ENCODE measurements at places on chromosomes 2 and 18.

DNA sequence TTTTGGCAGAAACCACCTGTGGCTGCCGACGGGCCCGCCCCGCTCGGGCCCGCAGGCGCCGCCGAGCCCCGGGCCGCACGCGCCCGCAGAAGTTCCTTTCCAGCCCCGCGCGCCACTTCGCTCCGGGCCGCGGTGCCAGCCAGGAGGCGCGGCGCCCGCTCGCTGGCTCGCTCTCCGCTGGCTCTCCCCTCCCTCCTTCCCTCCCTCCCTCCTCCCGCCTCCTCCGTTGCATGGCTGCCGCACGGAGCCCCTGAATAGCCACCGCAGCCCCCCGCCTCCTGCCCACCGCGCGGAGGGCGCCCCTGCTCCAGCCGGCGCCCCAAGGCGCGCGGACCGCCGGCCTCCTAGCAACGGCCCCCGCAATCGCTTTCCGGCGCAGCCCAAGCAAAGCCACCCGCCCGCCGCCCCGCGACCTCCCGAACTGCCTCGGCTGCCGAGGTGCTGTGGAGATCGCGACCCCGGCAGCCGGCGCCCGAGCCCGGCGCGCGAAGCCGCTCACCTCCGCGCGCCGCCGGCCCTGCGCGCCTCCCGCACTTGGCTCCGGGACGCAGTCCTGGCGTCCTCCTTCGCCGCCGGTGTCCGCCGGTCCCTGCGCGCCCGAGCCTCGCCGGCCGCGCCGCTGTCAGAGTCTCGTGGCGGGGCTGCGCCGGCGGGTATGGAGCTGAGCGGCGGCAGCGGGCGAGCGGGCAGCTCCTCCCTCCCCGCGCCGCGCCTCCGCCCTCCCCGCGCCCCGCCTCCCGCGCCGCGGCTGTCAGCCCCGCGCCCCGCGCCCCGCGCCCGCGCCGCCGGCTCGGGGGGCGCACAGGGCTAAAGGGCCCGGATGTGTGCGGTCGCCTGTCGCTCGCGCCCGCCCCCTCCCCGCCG lies at the start of gene ZBTB7C:
Gene ZBTB7C (minus strand): TSS at position 657 of the 864 bp plus-strand sequence.
- no peak for DNase-seq

- no peak for DNase-seq
Observed at GRCh38 chr2:149513461-149513860, 74.1 kb downstream of the MMADHC start.

DNA sequence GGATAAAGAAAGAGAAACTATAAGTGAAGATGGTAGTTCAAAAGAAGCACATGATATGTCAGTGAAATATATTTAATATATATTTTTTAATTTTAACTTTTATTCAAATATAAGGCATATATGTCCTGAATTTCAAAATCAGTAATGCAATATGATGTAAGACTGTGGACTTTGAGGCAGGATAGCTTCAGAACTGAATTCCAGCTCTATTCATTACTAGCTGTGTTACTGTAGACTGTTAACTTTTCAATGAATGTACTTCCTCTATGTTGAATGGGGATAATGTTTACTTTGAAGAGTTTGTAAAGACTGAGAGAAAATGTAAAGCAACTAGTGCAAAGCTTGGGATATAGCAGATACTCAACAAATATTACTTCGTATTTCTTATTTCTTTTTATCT lies 112.6 kb downstream of the PMS1 start:
- no peak for DNase-seq

- DNase-seq: no peak
Observed at GRCh38 chr2:205401511-205401910, 280.8 kb upstream of the NRP2 start.

- no peak for DNase-seq
Observed at GRCh38 chr18:49193897-49194296, 243.1 kb upstream of the SMAD7 start.

All from activated CD8-positive, alpha-beta memory T cell treated with anti-CD3 and anti-CD28 coated beads, Interleukin-2, amount 10 ng/mL, durations not matched to agents 7 days and 5 days (primary cell).